Right hindlimb (tissue), 1 donor: ENCODE measurements at places on chromosomes 3 and 15.
A peak's percentile ranks its signal among the peaks of the same experiment; 100 is the strongest.

- DNase-seq: peak; percentile 97
These were observed at the start of gene ABHD10 for GRCh38 chr3:111978583-111979433. ABHD10 (plus strand) TSS chr3:111979026; CDS start chr3:111979062, 36 bp downstream.

DNA sequence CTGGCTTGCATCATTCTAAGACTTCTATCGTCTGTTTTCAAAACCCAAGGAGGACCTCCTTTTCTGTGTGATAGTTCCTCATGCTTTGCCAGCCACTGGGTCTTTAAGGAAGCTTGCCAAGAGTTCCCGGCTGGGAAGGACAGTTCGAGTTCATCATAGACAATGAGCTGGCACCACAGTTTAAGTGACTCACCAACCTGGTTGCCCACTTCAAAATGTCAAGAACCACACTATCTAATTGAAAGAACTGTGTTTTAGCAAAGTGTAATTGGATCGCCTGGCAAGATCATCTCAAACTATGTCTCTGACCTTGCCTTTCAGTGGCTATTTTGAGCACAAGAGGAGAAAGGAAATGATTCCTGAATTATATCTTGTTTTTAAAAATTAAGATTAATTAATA, 27.9 kb downstream of the SOX2 start:
- no peak for DNase-seq

GRCh38 chr3:189944285-189945145, 176.2 kb downstream of the P3H2 start:
- no peak for DNase-seq

GRCh38 chr3:72977060-72977808, 19.4 kb upstream of the PPP4R2 start:
- no peak for DNase-seq

- no peak for DNase-seq
These were observed 302.2 kb upstream of the TPM1 start for GRCh38 chr15:62740141-62741004.

DNA sequence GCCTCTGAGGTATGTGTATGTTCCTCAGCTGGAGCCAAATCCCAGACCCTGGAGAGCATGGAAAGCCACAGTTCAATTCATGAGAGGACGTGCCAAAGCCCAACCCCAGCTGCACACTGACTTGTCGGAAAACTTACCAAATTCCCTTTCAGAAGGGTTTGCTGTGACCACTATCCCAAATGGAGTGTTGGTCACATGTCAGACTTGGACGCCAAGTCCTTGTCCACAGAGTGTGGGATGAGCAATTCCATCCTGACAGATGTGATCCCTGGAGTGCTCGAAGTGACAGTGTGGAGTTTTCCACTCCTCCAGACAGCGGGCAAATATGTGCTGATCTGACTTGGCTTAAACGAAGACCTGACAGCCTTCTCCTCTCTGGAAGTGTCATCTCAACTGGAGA, 71.2 kb downstream of the RORA start:
- peak; percentile 89 for DNase-seq

DNA sequence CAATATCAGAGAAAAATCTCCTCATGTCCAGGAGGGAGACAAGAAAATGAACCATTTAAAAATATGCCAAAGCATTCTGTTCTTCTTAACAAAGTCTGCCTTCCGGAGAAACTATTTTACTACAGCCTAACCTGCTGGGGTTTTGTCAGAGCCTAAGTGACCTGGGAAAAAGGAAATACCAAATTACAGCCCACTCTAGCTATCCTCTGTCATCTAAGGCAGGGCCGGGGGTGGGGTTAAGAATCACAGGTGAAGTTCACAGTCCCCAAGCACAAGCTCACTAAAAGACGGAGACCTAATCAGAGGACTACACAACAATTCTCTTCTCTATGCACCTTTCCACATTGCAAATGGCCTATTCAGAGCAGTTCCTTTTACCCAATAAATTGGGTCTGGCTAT, 116.6 kb downstream of the TRIM42 start:
- DNase-seq: no peak

DNA sequence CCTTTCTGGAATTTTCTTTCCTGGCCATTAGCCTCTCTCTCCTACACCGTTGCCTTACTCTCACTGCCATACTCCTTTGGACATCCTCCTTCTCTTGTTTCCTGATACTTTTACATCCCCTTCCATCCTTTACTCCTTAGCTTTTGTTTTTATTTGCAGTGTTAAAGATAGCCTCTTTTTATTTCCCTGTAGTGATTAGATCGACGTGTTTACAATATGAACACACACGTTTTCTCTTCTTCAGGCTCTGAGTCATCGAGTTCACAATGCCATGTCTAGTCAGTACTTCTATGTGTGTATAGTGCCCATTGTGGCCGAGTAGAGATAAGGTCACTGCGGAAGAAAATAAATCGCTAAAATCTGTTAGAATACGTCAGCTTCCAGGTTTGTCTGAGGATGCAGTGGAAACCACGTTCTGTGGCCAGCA, 208.5 kb downstream of the LPP start:
- DNase-seq: no peak

GRCh38 chr3:42524751-42525150, 22.3 kb downstream of the VIPR1 start:
- DNase-seq: no peak
